ENCODE measurements at places on chromosomes 12 and 14.
A peak's percentile ranks its signal among the peaks of the same experiment; 100 is the strongest.

GRCh38 chr12:68915055-68915454 is 17.9 kb downstream of the CPM start:
- DNase-seq, result no peak

- no peak for DNase-seq
Observed at GRCh38 chr12:129378496-129378895, 525.2 kb downstream of the GLT1D1 start.

DNA sequence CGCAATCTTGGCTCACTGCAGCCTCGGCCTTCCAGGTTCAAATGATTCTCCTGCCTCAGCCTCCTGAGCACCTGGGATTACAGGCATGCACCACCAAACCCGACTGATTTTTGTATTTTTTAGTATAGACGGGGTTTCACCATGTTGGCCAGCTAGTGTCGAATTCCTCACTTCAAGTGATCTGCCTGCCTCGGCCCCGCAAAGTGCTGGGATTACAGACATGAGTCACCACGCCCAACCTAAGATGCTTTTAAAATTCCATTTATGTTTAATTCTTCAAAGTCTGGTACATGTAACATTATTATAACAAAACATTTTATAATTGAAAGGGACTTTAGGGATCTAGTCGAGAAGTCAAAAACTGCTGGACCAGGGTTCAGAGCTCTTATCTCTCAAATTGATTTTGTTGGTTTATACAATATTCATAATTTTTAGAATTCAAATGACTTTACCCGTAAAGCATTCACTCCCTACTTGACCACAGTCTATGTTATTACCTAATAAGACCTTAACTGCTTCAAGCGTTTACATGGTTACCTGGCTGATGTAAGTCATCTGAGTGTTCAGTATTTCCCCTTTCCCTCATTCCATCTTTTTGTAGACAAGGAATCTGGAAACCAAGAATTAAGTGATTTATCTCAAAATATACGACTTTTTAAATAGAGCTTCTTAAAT is 28.2 kb downstream of the RAP1B start:
- no peak for DNase-seq

- DNase-seq, result no peak
Observed at GRCh38 chr12:79769189-79769859, 78.6 kb upstream of the PAWR start.

DNA sequence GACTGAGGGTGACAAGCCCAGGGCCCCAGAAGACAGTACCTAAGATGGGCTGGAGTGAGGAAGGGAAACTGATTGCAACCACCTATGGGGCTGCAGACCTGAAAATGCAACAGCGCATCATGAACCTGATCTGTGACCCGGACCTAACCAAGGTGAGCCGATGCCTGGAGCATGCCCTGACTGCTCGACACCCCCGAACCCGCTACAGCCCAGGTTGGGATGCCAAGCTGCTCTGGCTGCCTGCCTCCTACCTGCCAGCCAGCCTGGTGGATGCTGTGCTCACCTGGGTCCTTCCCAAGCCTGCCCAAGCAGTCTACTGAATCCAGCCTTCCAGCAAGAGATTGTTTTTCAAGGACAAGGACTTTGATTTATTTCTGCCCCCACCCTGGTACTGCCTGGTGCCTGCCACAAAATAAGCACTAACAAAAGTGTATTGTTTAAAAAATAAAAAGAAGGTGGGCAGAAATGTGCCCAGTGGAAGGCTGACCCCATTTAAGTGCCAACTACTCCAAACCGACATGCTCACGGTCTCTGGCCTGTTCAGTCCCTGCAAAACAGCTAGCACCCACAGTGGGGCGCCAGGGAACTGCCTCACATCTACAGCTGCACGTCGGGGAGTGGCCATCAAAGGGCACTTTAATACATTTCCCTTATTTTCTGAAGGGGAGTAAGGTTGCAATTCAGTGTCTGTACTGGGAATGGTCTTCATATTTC is 4.2 kb downstream of the RDH5 start:
- DNase-seq, result peak; percentile 43

DNA sequence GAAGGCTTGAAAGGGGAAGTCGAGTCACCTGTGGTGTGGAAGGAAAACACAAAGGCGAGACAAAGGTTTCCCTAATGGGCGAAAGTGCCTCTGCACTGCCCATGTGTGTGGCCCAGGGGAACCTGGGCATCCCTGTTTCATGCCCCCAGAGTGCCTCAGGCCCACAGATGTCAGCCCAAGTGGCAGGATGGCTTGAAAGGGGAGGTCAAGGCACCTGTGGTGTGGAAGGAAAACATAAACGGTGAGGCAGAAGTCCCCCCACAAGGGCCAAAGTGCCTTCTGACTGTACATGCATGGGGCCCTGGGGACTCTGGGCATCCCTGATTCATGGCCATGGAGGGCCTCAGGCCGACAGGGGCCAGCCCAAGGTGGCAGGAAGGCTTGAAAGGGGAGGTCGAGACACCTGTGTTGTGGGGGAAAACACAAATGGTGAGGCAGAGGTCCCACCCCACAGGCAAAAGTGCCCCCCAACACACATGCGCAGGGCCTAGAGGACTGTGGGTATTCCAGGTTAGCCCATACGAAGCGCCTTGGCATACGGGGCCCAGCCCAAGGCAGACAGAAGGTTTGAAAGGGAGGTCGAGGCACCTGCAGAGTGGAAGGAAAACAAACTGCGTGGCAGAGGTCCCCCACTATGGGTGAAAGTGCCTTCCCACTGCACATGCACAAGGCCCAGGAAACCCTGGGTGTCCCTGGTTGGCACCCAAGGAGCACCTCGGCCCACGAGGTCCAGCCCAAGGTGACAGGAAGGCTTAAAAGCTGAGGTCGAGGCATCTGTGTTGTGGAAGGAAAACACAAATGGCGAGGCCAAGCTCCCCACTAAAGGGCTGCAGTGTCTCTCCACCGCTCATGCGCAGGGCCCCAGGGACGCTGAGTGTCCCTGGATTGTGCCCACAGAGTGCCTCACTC is 382.3 kb downstream of the ALG10 start:
- no peak for DNase-seq

DNA sequence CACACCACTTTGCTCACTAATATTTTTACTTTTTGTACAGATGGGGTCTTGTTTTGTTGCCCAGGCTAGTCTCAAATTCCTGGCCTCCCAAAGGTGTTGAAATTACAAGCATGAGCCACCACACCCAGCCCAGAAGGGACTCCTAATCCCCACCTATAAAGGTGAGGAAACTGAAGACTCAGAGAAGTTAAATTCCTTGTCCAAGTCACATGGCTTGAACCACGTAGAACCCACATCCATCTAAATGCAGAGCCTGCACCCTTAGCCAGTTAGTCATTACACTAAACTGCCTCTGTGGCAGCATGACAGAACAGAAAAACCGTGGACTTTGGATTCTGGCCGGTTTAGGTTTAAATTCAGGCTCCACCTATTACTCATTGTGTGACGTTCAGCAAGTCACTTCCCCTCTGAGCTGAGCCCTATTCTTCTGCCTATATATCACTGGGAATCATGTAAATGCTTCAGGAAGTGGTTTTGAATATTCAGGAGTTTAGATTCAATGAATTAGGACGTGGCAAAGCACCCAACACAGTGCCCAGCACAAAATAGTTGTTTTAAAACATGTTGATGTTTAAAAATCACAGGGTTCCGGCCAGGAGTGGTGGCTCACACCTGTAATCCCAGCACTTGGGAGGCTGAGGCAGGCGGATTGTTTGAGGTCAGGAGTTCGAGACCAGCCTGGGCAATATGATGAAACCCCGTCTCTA is 3.0 kb upstream of the CORO1C start:
- no peak for DNase-seq

DNA sequence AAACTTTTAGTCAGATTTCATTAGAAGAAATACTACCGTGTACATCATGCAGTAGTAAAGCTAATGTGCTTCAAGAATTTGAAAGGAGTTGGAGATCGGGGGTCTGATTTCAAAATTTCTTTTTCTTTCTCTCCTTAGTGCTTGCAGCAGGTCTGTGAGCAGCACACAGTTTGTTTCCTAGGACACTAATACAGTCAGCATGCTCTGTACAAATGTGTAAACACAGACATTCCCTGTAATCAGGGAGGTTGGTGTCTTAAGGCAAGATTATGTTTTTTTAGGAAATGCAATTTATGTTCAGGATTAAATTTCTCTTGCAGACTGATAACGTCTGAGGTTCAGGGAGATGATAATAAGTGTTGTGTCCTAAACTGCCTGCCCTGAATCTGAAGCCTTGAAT is 142.7 kb downstream of the ALX1 start:
- DNase-seq, result no peak

DNA sequence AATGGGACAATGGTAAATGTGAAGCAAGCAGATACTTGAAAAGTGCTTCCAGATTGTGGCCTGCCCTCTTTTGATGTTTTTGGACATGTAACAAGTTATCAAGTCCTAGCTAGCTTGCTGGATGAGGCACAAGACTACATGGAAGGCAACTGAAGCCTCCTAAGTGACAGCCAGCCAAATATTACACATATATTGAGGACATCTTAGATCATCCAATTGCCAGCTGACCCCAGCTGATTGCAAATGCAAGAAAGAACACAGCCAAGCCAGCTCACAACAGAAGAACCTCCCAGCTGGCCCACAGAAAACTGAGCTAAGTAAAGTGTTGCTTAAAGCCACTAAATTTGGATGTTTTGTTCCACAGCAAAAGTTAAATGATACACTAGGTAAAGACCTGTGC is 156.9 kb downstream of the SRGAP1 start:
- no peak for DNase-seq

- no peak for DNase-seq
Observed at GRCh38 chr14:70692210-70692609, 50.5 kb downstream of the TTC9 start.

DNA sequence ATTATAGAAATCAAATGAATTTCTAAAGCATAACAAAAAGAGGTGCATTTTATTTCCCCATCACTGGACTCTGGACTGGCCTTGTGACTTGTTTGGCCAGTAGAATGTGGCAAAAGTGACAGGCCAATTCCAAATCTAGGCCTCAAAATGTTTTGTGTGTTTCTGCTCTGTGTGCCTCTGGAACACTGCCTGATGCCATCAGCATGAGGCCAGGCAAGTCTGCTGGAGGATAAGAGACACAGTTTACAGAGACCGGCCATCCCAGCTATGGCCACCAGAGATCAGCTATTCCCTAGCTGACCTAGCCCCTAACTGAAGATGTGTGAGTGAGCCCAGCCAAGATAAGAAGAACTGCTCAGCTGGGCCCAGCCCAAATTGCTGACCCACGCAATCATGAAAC is 32.9 kb downstream of the ASCL1 start:
- DNase-seq, result no peak

GRCh38 chr12:27539191-27539631 is 15.2 kb downstream of the PPFIBP1 start:
- DNase-seq, result no peak

GRCh38 chr12:125049093-125049458 is 16.2 kb upstream of the AACS start:
- no peak for DNase-seq

GRCh38 chr14:59619061-59619460 is 42.4 kb upstream of the CCDC175 start:
- no peak for DNase-seq

DNA sequence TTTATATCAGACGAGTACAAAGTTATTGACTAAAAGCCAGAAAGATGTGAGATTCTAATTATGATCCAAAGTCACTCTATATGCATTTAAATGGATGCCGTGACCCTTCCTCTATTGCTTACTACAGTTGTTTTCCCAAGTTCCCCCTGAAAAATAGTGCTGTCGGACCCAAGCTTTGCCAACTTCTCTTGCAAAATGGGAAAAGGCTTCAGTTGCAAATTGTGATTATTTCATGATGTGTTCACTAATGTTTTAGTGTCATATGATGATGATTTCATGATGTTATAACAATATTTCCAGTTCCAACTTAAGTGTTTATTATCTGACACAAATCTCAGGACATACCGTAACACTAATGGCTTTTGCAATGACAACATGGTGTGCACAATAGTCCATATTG is 534.6 kb upstream of the ATP2B1 start:
- DNase-seq, result no peak

DNA sequence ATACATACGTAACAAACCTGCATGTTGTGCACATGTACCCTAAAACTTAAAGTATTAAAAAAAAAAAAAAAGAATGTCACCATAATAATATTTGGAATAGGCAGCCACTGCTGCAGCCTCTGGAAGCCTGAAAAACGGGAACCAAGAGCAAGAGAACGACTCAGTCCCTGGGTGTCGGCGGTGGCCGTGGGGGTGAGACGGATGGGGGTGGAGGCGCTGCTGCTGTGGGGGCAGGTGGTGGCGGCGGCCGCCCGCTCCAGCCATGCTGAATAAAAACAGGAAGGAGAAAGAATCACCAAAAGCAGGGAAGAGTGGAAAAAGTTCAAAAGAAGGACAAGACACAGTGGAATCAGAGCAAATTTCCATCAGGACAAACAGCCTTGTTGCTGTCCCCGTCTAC is 46.9 kb downstream of the ZFYVE21 start:
- no peak for DNase-seq

GRCh38 chr12:94648578-94648977 is 1.8 kb downstream of the TMCC3 start:
- no peak for DNase-seq
